Effector memory CD4-positive, alpha-beta T cell (primary cell): ENCODE measurements at places on chromosomes 1 and 21.

- no peak for DNase-seq
Measured at GRCh38 chr21:34843562-34843961, 174.8 kb downstream of the CLIC6 start.

DNA sequence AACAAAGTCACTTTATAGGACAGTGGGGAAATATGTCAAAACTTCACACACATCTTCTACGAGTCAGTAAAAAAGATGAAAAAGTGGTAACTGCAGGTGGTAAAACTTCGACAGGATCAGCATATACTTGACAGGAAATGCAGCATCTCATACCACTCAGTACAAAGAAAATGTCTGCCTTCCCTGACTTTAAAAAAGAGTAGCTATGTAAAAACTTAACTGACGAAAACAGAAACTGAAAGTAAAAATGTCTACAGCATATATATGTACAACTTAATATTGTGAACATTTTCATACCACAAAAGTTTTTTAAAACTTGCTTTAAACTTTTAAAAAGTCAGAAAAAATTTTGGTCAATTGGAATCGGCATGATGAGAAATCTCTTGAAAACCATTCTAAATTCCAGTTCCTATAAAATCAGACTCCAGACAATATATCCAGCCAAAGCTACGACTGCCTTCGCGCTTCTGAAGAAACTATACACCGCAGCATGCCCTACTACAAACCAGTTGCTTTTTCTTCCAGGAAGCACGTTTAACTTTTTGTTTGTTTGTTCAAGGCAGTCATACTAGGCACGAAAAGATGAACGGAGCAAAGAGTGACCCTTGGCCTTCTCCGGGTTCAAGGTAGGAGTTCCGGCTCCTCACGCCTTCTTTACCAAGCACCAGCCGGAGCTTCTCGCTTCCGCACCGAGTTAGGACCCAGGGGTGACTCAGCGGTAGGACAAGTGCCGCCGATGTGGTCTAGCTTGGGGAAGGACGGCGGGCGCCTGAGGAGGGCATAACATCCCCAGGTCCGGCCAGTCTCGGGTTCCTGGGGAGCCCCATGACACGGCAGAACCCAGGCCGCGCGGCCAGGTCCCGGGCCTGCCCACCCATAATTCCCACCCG lies 612 bp downstream of the PSMA5 start:
- DNase-seq = peak; percentile 47

GRCh38 chr1:165696625-165697100 lies 1.7 kb downstream of the ALDH9A1 start:
- DNase-seq = no peak

GRCh38 chr1:177984136-177984525 lies 14.3 kb upstream of the SEC16B start:
- DNase-seq = no peak

GRCh38 chr1:207763972-207764371 lies 12.1 kb downstream of the CD46 start:
- DNase-seq = no peak

GRCh38 chr1:40980453-40981121 lies 1.1 kb downstream of the CTPS1 start:
- peak; percentile 27 for DNase-seq

DNA sequence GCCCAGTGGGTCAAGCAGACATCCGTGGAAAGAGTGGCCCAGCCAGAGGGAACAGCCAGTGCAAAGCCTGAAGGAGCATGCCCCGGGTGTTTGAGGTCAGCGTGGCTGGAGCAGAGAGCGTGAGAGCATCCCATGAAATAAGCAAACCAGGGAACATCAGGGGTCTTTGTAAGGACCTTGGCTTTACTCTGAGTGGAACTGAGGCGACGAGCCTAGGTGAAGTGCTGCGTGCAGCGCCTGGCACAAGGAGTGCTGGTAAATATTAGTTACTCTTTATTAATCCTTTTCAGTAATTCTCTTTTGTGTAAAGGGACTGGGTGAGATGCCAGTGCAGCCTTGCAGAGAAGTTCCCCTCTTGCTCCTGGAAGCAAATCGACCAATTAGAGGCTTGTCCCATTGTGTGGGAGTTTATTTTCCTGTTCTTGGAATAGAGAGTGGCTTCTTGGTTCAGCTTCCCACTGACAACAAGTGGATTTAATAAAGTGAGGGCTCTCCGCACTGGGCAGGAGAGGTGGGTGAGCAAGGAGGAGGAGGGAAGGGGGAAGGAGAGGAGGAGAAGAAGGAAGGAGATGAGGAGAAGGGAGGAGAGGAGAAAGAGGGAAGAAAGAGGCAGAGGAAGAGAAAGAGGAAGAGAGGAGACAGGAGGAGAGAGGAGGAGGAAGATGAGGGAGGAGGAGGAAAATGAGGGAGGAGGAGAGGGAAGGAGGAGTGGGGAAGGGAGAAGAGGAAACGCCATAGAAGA lies 37.6 kb upstream of the DISP3 start:
- DNase-seq = no peak

DNA sequence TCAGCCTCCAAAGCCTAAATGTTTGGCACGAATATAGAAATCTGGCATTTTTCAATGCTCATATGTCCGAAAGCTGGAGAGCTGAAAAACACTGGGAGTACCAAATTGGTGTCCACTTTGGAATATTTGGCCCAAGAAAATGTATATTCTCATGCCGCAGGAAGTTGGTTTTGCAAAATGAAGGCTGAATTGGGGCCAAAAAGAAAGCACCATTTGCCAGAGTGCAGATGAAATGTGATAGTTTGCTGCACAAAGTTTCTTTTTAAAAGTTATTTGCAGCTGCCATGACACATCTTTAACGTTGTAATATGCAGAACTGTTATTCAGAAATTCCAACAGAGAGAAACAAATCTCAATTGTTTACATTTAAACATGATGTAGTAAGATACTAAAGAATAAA lies 124.2 kb upstream of the LYPLAL1 start:
- no peak for DNase-seq

GRCh38 chr1:173414539-173415226 lies 62.5 kb upstream of the PRDX6 start:
- DNase-seq = no peak

- DNase-seq = no peak
Measured at GRCh38 chr1:204828352-204828850, 42.3 kb upstream of the NFASC start.

GRCh38 chr1:182608845-182609610 lies 4.8 kb upstream of the RGS16 start:
- no peak for DNase-seq

DNA sequence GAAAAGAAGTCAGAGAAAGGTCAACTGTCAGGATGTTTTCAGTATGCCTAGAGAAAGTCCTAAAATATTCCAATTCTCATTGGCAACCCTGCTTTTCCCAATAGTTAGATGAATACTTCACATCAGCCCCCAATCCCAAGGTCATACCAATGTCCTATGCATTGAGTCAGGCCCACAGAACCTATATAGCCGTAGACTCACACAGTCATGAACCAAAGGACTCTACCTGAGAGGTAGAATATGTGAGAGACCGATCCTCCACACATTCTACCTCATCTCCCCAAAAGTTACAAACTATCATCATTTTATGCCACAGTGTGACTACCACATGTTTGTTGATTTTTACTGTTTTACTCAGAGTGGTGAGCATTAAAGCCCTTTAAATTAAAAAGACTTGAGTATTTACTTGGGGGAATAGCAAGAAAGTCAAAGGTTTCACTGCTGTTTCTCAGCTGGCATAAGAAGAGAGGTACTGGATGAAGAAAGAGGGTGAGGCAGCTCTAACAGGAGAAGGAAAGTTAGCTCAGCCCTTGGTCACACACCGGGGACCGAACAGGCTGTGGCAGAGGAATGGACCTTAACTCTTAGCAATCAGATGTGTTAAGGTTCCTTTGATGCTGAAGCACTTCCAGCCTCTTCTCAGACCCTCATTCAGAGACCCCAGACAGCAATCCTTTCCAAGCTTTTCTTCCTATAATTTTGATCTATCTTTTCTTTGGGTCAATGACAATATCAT lies 937 bp downstream of the CD48 start:
- no peak for DNase-seq

DNA sequence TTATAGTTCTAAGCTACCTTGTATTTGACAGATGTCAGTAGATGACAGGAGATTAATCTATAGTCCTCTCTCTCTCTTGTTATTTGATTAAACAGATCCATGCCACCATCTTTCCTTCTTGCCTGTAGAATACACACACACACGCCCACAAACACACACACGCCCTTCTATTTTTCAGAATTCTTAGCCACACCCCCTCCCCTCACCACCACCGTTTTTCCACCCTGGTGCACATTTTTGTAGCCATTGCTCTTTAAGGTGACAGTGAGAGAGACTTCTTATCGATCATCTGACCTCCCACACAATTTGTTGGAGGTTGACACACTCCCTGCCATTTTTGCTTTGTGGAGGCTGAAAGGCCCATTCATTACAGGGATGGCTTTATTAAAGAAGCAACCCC lies 123.2 kb downstream of the NTNG1 start:
- DNase-seq = no peak

DNA sequence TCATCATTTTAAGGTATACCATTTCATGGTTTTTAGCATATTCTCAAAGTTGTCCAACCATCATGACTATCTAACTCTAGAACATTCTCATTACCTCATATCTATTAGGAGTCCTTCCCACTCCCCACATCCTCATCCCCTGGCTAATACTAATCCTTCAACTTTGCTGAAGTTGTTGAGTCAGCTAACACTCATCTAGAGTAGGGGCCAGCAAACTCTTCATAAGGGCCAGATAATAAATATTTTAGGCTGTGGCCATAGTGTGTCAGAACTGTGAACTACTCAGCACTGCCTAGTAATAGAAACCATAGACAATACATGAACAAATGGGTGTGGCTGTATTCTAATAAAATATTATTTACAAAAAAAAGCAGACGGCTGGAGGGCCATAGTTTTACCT lies 43.0 kb downstream of the TOR3A start:
- no peak for DNase-seq

DNA sequence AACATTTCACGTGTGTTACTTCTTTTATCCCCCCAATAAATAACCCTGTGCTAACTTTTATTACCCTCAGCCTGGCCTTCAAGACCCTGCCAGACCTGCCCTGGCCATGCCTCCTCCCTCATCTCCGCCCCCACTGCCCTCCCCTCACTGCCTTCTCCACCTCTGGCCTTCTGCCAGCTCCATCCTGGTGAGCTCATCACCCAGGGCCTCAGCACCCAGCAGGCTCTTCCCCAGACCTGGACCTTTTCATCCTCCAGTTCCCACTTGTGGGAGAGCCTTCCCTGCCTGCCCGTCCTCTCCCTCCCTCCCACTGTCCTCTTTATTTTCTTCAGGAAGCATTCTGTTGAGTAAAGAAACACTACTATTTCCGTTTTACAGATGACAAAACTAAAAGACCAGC lies 72.0 kb downstream of the SLC66A1 start:
- no peak for DNase-seq

DNA sequence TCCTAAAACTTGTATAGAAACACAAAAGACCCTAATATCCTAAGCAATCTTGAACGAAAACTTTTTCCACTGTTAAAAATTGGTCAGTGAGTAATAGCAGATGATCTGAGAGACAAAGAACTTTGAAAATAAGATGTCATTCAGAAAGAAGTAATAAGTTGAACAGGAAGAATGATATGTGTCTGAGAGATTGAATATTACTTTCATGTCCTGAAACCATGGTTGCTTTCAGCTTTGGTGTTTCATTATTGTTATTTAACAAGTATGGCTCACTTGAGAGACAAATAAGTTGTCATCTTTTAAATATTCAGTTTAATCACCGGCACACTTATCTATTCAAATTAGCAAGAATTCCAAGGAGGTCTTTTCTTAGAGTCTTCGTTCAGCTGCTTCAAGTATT lies 11.4 kb downstream of the PRKACB start:
- no peak for DNase-seq

GRCh38 chr21:38614558-38614957 lies 116.3 kb upstream of the ERG start:
- no peak for DNase-seq

DNA sequence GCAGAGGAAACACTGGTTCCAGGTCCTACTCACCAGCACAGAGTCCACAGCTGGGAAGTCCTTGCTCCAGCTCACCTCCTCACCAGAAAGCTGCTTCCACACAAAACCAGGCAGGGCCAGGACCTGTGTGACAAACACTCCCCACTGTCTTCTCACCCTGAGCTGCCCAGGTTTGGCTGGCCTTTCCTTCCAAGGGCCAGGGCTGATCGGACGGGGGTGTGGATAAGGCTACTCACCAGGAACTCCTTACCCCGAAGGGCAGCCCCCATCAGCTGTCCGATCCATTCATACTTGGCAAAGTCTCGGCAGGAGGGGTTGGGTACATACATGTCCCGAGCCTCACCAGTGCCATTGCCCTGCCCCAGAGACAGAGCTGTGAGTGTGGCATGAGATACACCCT lies 5.4 kb downstream of the HECTD3 start:
- no peak for DNase-seq

DNA sequence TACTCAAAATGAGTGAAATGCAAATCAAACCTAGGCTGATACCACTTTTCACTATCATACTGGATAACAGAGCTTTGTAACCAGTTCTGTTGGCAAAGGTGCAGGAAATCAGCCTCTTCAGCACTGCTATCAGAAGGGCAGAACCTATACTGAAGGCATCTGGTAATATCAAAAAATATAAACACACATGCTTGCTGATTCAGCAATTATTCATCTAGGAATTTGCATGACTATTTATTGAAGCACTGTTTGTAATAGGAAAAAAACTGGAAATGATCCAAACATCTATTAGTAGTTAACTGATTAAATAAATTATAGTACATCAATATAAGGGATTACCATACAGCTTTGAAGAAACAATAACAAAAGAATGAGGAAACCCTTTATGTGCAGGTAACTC lies 21.4 kb downstream of the ARHGAP29 start:
- DNase-seq = no peak

- DNase-seq = no peak
Measured at GRCh38 chr1:27878039-27878438, 5.7 kb downstream of the THEMIS2 start.

DNA sequence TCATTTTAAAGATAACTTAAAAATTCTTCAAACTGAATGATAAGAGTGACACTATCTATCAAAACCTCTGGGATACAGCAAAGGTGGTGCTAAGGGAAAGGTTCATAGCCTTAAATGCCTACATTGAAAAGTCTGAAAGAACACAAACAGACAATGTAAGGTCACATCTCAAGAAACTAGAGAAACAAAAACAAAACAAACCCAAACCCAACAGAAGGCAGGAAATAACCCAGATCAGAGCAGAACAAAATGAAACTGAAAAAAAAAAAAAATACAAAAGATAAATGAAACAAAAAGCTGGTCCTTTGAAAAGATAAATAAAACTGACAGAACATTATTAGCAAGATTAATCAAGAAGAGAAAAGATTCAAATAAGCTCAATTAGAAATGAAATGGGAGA lies 6.8 kb downstream of the ODF2L start:
- no peak for DNase-seq

DNA sequence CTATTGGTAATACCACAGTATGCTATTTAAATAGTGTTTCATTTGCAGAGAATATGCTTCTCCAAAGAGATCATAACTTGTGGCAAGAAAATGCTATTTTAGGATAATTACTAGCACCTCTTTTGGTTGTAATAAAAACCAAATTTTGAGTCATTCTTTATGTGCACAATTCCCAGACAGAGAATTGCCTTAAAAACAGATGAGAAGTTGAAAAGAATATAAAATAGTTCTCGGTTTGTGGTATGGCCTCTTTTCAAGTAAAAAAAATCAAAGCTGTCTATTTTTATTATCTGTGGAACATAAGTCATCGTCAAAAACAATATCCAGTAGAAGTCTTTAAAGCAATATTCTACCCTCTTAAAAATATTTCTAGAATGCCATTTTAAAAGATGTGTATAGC lies 185.9 kb downstream of the GREM2 start:
- no peak for DNase-seq

GRCh38 chr1:11188381-11188780 lies 774 bp upstream of the ANGPTL7 start:
- no peak for DNase-seq
